RKO (cell line): ENCODE measurements at places on chromosomes 6 and 20.

- peak; percentile 88 for DNase-seq
Observed at GRCh38 chr20:5100684-5101347, 18.9 kb downstream of the PCNA start.

DNA sequence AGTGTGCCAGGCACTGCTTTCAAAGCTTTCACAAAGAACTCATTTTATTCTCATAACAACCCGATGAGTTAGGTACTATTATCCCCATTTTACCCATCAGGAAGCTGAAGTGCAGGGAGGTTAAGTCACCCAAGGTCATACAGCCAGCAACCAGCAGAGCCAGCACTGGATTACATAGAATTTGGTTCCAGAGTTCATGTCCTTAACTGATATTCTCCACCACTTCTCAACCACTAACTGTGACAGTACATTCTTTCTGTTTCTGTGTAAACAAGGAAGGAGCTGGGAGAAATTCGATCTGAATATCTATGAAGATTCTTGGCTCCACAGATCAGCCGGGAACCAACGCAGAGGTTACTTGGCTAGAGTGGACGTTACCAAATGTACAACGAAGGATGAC is 98.0 kb downstream of the KIF16B start:
- no peak for DNase-seq

- no peak for DNase-seq
Observed at GRCh38 chr6:15368186-15368585, 122.3 kb downstream of the JARID2 start.

- DNase-seq, result no peak
Observed at GRCh38 chr20:25309395-25310267, 61.7 kb downstream of the PYGB start.

- no peak for DNase-seq
Observed at GRCh38 chr6:121615493-121615892, 180.0 kb downstream of the GJA1 start.

GRCh38 chr6:80767808-80768207 is 661.3 kb downstream of the BCKDHB start:
- DNase-seq, result peak; percentile 78
